ENCODE measurements at places on chromosomes 2 and 18.

- DNase-seq: no peak
Measured at GRCh38 chr18:68438983-68439382, 275.9 kb downstream of the TMX3 start.

- peak; percentile 48 for DNase-seq
Measured at GRCh38 chr18:3062798-3063680, 50.1 kb upstream of the LPIN2 start.

- DNase-seq: no peak
Measured at GRCh38 chr18:43870626-43871025, 593.3 kb upstream of the SYT4 start.

DNA sequence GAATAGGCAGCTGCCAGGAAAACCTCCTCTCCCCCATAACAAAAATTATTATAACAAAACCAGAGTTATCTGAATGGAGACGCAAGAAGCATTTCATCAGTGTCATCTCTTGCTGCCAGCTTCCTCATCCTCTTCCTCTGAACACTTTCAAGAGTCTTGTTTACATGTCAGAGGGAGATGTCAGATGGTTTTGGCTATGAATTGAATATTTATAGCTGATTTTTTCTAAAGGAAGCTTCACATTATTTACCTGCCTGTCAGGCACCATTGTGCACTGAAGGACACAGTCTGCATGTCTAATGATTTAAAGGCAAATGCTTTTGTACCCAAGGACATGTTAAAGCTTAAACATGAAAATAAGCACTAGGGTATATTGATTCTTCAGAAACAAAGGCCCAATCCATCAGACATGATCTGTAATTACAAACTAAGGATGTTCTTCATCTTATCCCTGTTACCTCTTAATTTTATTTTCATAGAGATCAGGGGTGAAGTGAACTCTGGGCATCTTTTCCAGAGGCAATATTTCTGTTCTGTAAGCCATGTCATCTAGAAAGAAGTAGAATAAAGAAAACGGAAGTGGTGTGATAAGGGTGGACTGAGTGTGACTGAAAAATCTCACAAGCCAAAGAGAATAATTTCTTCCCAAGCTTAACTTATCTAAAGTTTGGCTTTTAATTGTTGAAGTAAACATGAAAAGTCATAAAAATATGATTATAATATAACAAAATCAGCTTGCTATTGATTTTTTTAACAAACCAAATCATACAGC is 168.7 kb downstream of the ANKRD44 start:
- DNase-seq: no peak

DNA sequence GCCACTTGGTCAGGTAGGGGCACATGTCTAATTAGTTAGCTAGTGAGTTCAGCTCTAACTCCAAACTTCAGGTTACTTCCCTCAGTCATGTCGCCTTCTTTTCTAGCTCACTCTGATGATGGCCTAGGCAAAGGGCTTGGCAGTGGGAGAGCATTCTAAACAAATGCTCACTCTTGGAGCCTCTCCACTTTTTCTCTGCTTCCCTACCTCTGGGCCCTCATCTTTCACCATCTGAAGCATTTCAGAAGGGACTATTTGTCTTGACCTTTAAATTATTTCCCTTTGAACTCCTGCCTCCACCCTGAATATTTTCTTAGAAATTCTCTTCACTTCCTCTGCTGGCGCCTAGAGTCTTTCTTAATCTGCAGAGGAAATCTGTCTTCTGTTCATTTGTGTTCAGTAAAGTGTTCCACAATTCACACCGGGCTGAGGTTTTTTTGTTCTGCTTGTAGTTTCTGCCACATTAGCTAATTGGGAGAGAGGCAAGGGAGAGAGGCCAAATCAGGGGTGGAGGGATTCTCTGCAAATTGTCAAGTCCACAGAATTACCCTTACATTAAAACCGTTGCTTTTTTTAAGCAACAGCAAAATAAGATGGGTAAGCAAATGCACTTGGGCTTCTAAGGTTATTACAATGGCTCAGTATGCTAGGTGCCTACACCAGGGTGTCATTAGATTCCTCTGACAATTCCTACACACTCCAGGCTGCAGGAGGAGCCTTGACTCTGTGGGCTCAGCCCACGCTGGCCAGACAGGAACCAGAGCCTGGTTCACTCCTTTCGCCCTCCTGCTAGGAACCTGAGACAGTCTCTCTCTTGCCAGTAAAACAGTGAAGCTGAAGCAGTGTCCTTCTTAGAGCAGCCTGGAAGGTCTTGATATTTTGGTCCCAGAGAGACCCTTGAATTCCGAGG is 5.5 kb downstream of the MSGN1 start:
- no peak for DNase-seq

DNA sequence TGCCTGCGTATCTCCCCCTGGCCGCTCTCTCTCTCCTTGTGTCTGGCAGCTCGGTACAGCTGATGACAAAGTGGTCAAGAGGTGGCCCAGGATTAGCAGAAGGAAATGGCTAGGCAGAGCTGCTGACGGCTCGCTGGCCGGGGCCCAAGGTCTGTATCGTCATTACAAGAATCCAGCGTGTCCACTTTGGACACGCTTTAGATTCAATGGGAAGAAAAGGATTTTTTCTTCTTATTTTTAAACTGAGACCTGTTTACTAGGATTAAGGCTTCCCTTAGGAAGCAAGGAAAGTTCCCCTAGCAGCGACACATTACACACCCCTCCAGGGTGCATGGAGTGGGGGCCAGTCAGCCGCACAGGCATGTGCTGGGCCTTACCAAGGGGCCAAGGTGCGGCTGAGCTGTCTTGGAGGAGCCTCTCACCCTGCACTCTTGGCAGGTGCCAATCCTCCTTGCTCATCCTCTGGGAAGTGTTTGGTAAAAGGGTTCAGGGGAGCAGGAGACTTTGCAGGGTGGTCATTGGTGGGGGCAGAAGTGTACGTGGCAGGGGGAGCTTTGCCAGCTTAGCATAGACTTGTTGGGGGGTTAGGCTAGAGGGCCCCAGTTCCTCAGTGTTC is 76.8 kb downstream of the POLR1A start:
- DNase-seq: no peak

GRCh38 chr2:71510196-71510807 is 56.9 kb downstream of the DYSF start:
- DNase-seq: peak; percentile 61

DNA sequence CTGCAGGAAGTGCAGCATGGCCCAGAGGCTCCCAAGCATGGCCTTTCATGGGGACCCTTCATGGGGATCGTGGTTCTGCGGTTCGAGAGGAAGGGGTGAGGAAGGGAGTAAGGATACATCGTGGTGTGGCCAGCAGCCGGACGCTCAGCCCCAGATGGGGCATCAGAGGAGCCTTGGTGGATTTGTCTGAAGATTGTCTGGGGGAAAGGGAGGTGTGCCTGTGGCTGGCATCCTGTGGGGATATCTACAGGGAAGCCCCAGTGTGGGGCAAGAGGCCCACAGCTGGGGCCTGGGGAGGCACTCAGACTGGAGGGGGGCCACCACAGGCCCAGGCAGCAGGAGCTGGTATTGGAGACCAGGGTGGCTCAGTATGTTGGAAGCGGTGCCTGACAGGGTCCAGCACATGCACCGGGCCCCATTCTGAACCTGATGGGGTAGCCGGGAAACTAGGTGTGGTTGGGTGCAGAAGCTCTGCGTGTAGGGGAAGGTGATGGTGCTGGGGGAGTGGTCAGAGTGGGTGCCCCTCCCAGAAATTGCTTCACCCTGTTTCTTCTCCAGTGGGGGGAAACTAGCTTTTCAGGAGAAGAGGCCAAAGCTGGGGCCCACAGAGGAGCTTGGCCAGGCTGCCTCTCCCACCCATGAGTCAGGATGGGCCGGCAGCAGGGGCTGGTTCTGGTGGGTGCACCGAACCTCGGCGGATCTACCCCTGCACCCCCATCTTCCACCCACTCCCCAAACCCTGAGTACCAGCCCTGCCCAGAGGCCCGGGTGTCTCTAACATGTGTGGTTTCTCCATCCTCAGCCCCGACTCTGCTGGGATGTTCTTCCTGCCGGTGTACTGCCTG is 274.4 kb upstream of the HDAC4 start:
- DNase-seq: no peak

DNA sequence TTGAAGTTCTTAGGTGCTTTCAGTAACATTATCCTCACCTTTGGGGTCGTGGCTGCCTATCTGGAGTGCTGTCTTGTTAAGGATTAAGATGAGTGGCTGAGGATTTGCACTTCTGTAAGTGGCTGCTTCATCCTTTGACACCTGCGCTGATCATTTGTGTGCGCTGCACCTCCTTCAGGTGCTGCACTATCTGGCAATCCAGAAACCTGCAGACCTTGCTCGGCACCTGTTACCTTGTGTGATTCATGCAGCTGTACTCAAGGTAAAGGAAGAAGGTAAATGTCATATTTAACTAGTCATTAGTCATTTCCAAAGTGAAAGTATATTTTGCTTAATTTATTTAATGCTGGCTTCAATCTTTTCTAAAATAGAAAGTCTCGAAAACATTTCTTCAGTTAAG is 110.3 kb downstream of the RAB3GAP1 start:
- no peak for DNase-seq

DNA sequence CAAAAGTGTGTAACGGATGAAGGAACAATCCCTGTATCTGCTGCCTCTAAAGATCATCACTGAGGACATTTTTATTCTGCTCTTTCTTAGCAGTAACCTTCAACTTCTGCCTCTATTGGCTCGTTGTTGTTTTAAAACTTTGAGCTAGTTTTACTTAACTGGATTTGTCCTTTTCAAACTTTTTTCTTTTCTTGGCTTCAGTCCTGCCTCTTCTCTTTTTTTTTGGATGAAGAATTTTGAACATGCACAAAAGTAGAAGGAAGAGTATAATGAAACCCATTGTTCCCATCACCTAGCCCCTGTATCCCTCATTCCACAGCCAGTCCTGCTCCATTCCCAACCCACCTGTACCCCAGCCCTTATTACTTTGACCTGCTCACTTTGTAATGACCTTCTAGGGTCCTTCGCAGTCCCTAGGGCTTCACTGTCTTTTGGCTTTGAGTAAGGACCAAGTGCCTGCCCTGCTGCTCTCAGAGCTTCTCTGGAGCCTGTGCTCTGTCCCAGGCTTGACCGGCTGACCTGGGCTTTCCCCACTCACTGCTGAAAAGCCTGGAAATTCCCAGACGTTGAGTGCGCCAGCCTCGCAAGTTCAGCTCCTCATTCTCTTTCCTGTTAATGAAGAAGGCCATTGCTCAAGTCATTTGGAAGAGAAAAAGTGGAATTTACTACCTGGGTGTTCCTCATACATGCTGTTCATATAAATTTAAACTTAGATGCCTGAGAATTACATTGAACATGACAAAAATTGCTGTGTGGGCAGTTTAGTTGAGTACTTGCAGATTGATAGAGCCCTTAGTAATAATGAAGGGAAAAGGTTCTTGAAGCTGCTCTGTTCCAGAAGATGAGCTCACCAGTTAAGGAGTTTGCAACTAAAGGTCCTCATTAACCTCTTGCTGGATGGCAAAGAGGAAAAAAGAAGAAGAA is 149.3 kb upstream of the ALPP start:
- no peak for DNase-seq

DNA sequence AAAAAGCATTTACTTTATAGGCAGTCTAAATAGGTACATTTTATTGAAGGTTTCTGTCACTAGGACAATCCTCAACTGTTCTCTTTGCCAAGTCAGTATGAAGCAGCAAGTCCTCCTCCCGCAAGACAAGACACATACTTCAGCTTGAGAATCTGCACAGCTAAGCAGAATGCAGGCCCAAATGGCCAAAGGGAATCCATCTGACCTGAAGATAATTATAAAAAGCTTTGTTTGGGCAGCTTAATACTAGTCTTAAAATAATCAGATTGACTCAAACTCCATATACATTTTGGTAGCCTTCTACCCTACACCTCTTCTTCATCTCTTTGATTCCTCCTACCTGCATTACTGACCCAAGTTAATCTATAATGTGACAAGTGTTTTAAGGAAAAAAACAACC is 1.8 kb downstream of the LANCL1 start:
- DNase-seq: no peak

DNA sequence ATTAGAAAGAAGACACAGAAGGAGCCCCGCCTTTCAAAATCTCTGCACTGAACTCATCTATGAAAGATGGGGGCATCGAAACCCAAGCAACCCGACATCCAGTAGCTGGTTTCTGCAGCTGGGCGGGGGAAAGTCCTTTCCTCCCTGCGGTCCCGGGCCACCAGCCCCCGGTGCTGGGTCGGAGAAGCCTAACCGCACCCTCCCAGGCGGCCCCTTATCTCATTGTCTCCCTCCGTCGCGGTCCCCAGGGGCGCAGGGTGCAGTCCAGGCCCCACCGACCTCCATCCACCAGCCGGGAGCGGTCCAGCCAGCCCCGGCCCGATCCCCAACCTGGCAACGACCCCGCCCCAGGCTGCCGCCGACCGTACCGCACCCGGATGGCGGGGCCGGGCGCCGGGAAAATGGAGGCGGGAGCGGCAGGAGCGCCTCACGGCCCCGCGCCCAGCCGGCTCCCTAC is 452 bp downstream of the RAPH1 start:
- no peak for DNase-seq

GRCh38 chr2:25073025-25073424 is 31.1 kb downstream of the EFR3B start:
- no peak for DNase-seq

- peak; percentile 4 for DNase-seq
Measured at GRCh38 chr2:201860636-201861066, 54.3 kb downstream of the CDK15 start.

GRCh38 chr2:119860924-119861323 is 101.2 kb downstream of the PTPN4 start:
- DNase-seq: no peak

GRCh38 chr2:86238354-86238753 is 39.1 kb downstream of the MRPL35 start:
- peak; percentile 10 for DNase-seq

- no peak for DNase-seq
Measured at GRCh38 chr2:101145406-101145805, 5.8 kb downstream of the TBC1D8 start.

DNA sequence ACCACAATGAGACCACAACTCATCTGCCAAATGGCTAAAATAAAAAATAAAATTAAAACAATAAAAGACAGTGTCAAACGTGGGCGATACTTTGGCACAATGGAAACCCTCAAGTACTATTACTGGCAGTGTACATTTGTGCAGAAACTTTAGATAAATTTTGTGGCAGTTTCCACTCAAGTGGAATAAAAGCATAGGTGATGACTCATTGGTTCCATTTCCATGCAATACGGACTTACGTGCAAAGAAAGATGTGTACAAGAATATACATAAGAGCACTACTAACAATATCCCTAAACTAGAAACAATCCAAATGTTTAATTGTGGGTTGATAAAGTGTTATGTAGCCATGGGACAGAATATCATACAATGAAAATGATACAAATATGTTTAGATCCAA is 259.0 kb upstream of the HNMT start:
- DNase-seq: no peak

DNA sequence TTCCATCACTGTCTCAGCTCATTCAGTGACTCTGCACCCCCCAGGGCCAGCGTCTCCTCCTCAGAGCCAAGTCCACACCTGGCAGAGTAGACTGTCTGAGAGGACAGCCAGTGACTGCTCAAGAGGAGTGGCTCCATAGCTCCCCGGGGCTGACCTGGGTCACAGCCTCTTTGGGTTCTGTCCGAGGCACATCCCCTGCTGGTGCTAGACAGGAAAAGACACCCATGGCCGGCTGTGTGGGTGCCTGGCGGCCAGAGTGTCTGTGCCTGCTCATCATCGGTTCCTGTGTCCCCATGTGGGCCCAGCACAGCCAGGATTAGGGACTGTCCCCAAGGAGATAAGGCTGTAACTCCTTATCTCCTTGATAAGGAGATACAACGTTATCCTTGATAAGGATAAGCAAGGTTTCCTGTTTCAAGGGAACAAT is 3.5 kb upstream of the CROCC2 start:
- no peak for DNase-seq

- no peak for DNase-seq
Measured at GRCh38 chr18:8348051-8348720, 261.1 kb upstream of the RAB12 start.
